Astrocyte of the cerebellum (primary cell): ENCODE measurements at places on chromosomes 2 and 18.

DNA sequence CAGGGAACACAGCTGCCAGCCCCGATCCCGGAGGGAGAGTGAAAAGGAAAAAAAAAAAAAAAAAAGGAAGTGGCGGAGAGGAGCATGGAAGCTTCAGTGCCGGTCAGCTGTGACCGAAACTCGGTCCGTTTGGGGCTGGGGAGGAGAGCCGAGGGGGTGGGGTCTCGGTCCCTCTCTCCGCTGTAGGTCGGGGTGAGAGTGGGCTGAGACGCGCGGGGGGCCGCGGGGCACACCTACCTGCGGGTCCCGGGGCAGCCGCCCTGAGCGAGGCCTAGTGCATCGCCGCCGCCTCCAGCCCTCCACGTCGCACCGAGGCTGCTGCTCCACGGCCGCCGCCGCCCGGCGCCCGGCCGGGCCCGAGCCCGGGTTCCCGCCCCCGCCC, 536 bp downstream of the VPS54 start:
- no peak for DNase-seq

- DNase-seq, result no peak
These were observed 31.0 kb upstream of the GMPPA start for GRCh38 chr2:219467736-219468075.

DNA sequence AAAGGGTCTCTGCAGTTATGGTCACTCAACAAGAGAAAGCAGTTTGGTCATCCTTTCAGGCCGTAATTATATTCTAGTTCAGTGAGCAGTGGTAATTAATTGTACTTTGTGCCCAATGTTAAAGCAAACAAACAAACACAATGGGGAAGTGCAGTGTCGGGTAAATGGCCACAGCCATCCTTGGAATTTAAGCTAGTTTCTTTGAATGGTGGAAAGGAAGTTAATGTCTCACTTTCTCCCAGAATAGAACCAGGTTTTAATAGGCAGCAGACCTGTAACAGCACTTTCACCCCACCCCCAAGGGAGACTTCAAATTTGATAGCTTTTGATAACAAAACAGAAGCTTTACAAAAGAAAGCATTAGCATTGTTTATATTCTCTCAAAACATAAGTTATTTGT, 20.0 kb upstream of the ITGAV start:
- no peak for DNase-seq

DNA sequence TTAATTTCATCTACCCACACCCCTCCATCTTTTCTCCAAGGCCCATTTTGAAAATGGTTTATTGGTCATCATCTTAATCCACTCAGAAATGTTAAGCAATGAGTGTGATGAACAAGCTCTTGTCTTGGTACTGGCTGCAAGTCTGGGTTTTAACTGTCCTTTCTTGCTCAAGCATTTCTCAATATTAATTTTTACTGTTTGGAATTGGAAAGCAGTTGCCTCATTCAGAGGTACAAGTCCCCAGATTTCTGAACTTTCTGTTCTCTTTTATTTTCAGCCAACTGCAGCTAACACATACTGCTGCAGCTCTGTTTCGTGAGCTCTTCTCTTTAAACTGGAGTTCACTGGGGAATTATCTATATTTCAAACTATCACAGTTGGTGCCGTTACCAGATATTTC, 99.4 kb upstream of the TEX51 start:
- no peak for DNase-seq

- no peak for DNase-seq
These were observed 37.8 kb downstream of the MAL start for GRCh38 chr2:95063086-95063958.

GRCh38 chr18:22557168-22557941, 139.6 kb upstream of the CTAGE1 start:
- no peak for DNase-seq

GRCh38 chr2:39228413-39229209, 15.2 kb downstream of the CDKL4 start:
- no peak for DNase-seq

DNA sequence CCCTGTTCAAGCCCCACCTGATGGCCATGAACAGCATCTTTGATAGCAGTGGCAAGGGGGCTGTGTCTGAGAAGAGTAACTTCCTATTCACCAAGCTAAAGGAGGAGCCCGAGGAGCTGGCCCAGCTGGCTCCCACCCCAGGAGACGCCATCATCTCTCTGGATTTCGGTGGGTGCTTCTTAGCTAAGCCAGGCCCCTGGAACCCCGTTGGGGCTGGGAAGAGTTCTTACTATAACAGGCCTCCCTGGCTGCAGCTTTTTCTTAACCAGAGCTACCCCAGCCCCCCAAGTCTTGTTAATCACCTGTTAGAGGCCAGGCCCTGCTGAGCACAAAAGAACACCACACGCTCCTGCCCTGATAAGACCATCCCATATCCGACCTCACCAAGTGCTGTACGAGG, 79.4 kb downstream of the EPAS1 start:
- no peak for DNase-seq

GRCh38 chr2:234435836-234436481, 60.9 kb downstream of the ARL4C start:
- DNase-seq, result no peak

GRCh38 chr2:235162837-235163197, 211.0 kb downstream of the SH3BP4 start:
- no peak for DNase-seq

DNA sequence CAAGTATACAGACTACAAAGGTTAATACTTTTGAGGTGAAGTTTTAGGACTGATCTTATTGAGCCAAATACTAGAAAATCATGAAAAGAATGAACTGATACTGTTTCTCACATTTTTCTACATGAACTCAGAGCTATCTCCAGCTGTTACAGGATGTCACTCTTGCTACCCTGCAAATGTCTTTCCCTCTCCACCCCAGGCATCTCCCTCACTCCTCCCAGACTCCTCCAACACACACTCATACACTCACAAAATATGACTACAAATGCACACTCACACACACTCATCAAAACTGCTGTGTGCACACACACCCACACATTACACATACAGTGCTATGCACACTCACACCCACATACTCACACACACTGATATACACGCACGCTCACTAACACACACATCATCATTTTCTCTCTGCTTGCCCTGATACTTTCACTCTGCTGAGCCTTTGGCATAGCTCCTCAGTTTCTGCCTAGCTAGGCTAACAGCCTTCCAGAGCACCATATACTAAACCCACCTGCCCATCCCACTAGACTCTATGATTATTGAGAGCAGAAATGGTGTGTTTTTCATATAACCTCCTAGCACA, 273.3 kb downstream of the CD226 start:
- DNase-seq, result no peak

DNA sequence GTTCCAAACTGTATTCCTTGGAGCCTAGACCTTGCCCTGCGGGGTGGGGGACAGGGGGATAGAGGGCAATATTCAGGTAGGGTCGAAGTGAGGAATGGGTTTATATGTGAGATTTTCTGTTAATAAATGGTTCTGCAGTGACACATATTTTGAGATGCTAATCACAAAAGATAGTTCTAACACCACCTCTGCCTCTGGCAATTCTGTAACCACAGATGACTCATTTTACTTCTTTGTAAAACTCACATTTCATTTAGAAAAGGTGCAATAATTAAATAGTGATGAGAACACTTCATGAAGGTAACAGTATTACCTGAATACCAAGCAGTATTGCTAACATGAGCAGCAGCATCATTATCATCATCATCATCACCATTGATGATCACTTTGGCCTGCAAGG, 306.6 kb downstream of the SUCLG1 start:
- DNase-seq, result no peak
